ENCODE measurements at places on chromosomes 13 and 19. TPM values are rescaled to one million over a fixed set of nuclear protein-coding genes. Genes with fewer than 3 reads are reported as not detected.

The ELANE gene
- not detected for total RNA-seq

The PCDH9 gene
- total RNA-seq = 2.4 TPM

The CILP2 gene
- total RNA-seq = 0.36 TPM

The CACNG8 gene
- total RNA-seq = not detected

The ZNF578 gene
- 0.69 TPM for total RNA-seq

The ZNF784 gene
- total RNA-seq = 4.5 TPM

The ZNF835 gene
- under 0.01 TPM for total RNA-seq

The RNF225 gene
- total RNA-seq = not detected

The EPS8L1 gene
- total RNA-seq = 5.5 TPM

The SLC1A5 gene
- total RNA-seq = 53.6 TPM

The ZNF429 gene
- 3.2 TPM for total RNA-seq

The GPC5 gene
- total RNA-seq = not detected

The ITGBL1 gene
- under 0.01 TPM for total RNA-seq

The PALM3 gene
- not detected for total RNA-seq

The CCL25 gene
- total RNA-seq = not detected

The DKKL1 gene
- total RNA-seq = not detected

The IL12RB1 gene
- 0.31 TPM for total RNA-seq

The MYBPC2 gene
- total RNA-seq = not detected

The CARD8 gene
- total RNA-seq = 21.0 TPM

The PRR22 gene
- total RNA-seq = 1.5 TPM

The KIR2DL1 gene
- total RNA-seq = not detected

The PGLYRP2 gene
- total RNA-seq = not detected

The CRX gene
- total RNA-seq = not detected

The MAB21L1 gene
- total RNA-seq = not detected

The CBY2 gene
- total RNA-seq = not detected

The LGALS7 gene
- total RNA-seq = not detected

The C3 gene
- 6.5 TPM for total RNA-seq

The C19orf85 gene
- total RNA-seq = not detected

The OR4F17 gene
- not detected for total RNA-seq

The MEIOSIN gene
- total RNA-seq = under 0.01 TPM

The TMEM86B gene
- 1.4 TPM for total RNA-seq

The CRB3 gene
- total RNA-seq = not detected

The SIGLEC6 gene
- total RNA-seq = not detected

The NLRP7 gene
- total RNA-seq = not detected

The OR7C1 gene
- total RNA-seq = 1.5 TPM

The ZNF302 gene
- total RNA-seq = 14.5 TPM

The SLC7A10 gene
- not detected for total RNA-seq

The SERPINE3 gene
- 0.34 TPM for total RNA-seq

The PLIN5 gene
- not detected for total RNA-seq

The APC2 gene
- under 0.01 TPM for total RNA-seq

The CEACAM4 gene
- not detected for total RNA-seq

The PCP2 gene
- not detected for total RNA-seq

The NCR1 gene
- not detected for total RNA-seq

The F7 gene
- total RNA-seq = 0.31 TPM

All from melanocyte of skin (primary cell).